CD14-positive monocyte (primary cell): ENCODE measurements at places on chromosomes 6 and 20.

DNA sequence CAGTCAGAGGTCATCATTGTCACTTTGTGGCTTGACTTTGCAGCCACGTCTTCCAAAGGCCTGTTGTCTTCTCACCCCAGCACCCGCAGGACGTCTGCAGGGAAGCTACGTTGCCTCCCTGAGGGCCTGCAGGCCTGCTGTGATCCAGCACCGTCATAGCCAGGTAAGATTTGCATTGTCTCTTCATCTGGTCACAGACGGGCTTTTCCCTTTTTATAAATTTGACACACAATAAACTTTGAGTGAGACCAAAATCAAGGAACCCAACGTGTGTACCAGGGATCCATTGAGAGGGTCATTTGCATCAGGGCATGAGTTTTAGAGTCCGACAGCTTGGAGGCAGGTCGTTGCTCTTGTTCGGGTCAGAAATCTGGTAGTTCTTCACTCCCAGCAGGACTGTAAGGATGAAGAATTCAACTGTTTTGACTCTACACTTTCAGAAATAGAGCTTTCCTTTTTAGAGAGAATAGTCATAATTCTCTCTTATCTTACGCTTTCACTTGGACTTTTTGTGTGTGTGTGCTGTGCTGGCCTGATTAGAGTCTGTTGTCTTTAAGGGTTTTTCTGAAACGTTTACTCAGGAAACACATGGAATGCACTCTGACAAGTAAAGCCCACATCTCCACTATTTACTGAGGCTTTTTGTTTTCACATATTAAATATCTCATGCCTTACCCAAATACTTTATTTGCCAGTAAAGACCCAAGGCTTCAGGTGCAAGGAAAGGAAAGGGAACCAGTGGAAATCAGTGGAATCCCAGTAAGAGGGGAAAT lies 177.2 kb upstream of the TAB2 start:
- no peak for DNase-seq

DNA sequence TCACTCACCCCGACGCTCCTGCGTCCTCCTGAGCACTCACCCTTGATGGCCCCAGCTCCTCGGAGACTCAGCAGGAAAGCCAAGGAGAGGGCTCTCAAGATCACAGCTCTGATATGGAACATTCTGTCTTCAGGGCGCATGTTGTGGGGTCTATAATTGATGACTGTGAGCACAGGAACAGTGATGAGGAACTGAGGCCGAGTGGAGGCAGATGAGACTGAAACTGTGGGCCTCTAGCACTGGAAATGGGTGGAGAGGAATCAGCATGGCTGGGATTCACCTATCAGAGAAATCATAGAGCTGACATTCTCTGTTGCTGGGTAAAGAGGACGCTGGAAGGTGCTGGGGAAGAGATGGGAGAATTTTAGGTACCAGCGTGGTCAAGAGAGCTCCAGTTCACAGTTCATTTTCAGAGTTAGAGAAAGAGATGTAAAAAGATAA lies at the start of gene HLA-DPA1:
Gene HLA-DPA1 (minus strand): TSS at position 219 of the 441 bp plus-strand sequence.
- DNase-seq = peak; percentile 88

- DNase-seq = peak; percentile 98
Observed at GRCh38 chr6:16712931-16713484, 48.3 kb downstream of the ATXN1 start.

GRCh38 chr20:50142812-50143211 lies 10.7 kb downstream of the PEDS1 start:
- DNase-seq = no peak

GRCh38 chr6:82555801-82556200 lies 192.2 kb downstream of the TPBG start:
- DNase-seq = no peak

DNA sequence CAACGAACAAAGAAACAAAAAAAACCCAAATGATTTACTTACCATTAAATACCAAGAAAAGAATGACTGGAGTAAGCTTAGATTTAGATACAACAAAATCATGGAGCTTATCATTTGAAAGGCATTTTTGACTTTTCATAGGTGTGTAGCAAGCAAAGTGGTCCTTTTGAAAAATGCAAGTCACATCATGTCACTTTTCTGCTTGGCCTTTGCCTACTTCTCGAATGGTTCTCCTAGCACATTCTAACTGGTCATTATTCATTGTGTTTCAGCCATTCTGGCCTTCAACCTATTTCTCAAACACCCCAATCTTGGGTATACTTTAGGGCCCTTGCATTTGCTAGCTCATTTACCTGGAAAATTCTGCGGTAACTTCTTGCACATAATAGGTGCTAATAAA lies 22.6 kb downstream of the ASXL1 start:
- no peak for DNase-seq

DNA sequence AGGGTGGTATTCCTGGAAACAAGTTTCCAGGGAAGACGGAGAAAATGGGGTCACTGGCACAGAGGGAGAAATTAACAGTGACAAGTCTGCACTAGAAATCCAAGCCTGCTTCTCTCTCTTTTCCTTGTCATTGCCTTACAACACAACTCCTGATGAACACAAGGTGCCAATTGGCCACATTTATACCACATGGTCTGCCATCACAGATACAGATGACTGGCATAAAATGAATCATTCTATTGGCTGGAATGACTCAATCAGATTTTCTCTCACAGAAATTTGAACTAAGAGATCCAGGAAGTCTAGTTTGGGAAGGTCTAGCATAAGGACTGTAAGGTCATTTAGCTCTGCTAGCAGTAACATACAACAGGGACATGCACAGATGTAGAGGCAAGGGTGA lies 190.3 kb downstream of the LINC00237 start:
- no peak for DNase-seq

GRCh38 chr6:29967379-29968010 lies 25.2 kb downstream of the HLA-A start:
- peak; percentile 21 for DNase-seq

GRCh38 chr6:50380406-50381098 lies 330.8 kb upstream of the DEFB112 start:
- DNase-seq = no peak

- no peak for DNase-seq
Observed at GRCh38 chr6:169755162-169755561, 3.7 kb downstream of the ERMARD start.

GRCh38 chr6:83853178-83854000 lies at the start of gene RIPPLY2:
Gene RIPPLY2, plus strand, starts transcription at chr6:83853360. Its CDS starts 57 bp downstream, at chr6:83853417.
- DNase-seq = no peak

DNA sequence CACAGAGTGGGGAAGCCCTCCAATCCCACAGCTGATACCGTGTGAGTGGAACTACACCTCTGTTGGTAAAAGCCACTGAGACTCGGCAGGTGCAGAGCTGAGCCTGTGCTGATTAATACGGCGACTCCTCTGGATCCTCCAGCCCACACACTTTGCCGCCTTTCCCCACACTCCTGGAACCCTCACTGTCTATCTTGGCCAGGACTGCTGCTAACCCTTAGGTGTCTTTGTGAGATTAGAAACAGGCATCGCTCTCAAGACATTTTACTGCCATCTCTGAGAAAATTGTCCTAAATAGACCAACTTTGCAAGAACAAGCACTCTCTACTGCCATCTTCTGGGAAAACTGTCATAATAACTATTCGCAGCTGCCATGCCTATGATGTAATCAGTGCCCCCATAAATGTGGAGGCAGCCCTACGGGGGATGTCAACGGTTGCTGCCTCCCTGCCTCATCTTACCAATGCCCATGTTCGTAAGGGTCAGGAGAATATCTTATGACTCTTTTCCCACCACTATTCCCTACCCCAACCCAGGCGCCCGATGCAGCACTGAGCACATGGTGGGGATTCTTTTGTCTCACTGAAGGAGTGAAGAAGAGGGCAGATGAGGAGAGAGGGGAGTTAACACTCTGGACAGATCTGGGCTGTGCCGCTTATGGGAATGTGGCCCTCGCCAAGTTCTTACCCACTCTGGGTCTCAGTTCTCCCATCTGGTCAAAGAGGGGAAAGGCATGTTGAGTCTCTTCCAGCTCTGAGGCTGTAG lies 26.1 kb upstream of the KCNB1 start:
- no peak for DNase-seq

- DNase-seq = no peak
Observed at GRCh38 chr20:57071283-57071731, 195.1 kb downstream of the BMP7 start.

- DNase-seq = no peak
Observed at GRCh38 chr6:112370946-112371345, 23.8 kb downstream of the RFPL4B start.

GRCh38 chr20:44861531-44862006 lies 23.9 kb upstream of the YWHAB start:
- no peak for DNase-seq

- DNase-seq = no peak
Observed at GRCh38 chr20:62969179-62969760, 16.8 kb downstream of the SLC17A9 start.

GRCh38 chr6:168087436-168088160 lies 8.6 kb upstream of the FRMD1 start:
- no peak for DNase-seq

DNA sequence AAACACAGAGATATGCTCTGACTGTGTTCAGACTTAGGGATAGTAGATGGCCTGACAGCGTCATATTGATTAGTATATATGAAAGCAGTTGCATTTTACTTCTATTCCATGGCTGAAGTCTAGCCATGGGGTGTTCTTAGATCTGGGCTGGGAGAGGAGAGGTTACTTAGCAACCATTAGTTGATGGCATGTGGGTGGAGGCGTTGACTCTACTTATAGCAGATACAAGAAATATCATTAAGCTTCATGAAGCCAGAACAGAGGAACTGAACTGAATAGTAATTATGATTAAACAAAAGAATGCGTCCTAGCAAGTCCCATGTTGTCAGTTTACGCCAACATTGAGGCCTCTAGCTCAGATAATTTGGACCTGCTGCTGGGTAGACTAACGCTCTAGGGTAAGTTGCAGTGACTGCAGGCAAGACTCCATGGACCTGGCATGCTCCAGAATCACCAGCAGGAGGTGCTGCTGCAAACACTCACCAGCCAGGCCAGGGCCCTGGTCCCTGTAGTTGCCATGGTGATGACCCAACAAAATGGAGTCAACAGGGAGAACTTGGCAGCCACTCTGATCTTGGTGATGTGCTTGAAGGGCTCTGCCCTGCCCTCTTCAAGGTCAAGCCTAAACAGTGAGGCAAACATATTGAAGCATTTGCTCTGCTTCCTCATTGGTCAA lies 477.3 kb downstream of the PREX1 start:
- DNase-seq = no peak

DNA sequence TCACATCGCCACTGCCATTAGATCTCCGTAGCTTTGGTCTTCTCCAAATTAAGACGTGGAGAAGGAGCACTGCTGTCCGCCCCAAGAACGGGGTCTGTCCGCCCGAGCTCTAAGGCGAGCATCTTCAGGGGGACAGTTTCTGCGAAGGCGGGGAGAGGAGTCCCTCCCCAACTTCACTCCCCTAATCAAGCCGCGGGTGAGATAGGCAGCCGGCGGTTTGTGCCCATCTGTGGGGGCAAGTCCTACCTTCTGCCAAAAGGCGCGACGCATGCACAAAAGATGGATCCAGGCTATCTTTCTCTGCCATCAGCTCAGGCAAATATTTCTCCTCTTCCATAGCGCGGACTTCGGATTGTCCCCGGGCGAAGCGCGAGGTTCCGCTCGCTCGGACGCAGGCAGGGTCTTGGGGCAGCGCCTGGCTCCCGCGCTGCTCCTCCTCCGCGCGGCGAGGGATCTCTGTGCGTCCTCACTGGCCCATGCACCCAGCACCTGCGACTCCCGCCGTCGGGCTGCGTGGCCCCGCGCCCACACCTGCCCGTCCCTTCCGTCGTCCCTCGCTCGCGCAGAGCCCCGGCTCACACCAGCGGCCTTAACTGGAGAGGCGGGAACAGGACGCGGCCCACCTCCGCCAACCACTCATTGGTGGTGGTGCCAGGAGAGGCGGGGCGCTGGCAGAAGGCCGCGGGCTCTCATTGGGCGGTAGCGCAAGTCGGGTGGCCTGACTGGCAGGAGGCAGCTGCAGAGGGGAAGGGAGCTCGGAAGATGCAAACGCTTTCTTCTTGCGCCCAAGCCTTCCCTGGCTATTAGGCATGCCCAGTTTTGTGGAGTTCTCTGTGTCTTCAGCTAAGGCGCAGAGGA lies at the start of gene KHDRBS2:
Gene KHDRBS2 (minus strand): TSS at position 614 of the 858 bp plus-strand sequence.
- peak; percentile 78 for DNase-seq

GRCh38 chr20:63258781-63259180 lies 4.5 kb upstream of the NKAIN4 start:
- no peak for DNase-seq

GRCh38 chr6:159759645-159760044 lies 2.2 kb upstream of the ACAT2 start:
- no peak for DNase-seq

DNA sequence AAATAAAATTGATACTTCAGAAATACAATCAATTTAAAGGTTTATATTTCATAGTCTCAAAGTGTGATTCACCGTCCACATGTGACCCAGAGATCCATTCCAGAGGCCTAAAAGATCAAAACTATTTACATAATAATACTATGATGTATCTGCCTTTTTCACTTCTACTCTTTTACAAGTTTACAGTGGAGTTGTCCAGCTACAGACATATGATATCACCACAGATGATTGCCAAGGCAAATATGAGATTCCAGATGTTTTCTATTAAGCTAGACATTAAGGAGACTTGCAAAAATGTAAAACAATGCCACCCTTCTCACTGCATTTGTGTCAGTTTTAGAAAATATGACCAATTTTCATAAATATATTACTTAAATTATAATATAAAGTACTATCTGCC lies 443.7 kb downstream of the GJA1 start:
- DNase-seq = no peak

- no peak for DNase-seq
Observed at GRCh38 chr6:125431971-125432370, 130.2 kb upstream of the HDDC2 start.

- DNase-seq = no peak
Observed at GRCh38 chr6:130136798-130137197, 86.0 kb downstream of the SAMD3 start.

GRCh38 chr6:138038142-138038870 lies 68.9 kb downstream of the PERP start:
- no peak for DNase-seq

- DNase-seq = no peak
Observed at GRCh38 chr6:48837744-48838143, 625.3 kb downstream of the MMUT start.

DNA sequence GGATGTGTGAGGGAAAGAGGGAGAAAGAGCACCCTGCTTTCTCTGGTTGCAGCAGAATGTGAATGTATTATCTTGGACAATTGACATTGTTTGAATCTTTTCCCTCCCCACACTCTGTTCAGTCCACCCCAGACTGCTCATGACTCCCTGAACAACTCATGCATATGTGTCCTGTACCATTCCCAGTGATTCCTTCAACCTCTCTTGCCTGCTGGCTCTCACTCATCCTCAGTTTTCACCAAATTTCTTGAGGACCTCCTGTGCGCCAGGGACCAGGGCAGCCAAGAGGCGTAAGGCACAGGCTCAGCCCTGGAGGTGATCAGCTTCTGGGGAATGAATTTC lies 5.4 kb downstream of the NOX3 start:
- DNase-seq = no peak
